ENCODE measurements at places on chromosomes 13 and 19.

DNA sequence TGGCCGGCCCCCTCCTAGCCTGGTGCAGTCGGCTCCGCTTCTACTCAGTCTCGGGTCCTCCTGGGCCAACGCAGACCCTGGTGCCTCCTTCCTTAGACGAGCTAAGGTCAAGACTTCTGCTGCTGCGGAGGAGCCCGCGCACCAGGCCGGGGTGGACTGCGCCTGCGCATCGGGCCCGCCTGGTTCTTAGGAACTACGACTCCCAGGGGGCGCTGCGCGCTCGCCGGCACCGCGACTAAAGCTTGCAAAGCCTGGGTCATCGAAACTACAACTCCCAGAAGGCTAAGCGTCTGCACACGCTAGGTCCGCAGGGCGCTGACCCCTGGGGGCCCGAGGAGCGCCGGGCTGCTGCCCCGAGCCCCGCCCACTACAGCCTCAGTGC lies at the start of gene ZNF835:
ZNF835 (minus strand) TSS at position 145 of the 382 bp plus-strand sequence. CDS start 6,559 bp downstream, outside the sequence.
- DNase-seq, result peak; percentile 44

DNA sequence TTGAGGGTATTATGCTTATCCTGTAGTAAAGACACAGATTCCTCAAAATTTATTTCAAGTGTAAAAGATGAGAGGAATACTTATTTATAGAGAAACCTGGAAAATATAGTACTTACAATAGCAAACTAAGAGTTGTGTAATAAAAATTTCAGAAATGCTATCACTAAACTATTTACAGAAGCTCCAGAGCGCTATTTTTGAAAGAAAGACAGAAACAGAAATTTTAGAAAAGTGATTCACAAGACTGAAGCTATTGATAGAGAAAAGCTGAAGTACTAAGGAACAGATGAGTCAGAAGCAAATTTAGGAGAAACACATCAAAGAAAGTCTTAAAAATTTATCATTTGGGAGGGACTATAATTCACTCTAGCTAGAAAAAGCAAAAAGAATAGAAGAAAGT lies 1174.2 kb downstream of the DIAPH3 start:
- DNase-seq, result no peak

DNA sequence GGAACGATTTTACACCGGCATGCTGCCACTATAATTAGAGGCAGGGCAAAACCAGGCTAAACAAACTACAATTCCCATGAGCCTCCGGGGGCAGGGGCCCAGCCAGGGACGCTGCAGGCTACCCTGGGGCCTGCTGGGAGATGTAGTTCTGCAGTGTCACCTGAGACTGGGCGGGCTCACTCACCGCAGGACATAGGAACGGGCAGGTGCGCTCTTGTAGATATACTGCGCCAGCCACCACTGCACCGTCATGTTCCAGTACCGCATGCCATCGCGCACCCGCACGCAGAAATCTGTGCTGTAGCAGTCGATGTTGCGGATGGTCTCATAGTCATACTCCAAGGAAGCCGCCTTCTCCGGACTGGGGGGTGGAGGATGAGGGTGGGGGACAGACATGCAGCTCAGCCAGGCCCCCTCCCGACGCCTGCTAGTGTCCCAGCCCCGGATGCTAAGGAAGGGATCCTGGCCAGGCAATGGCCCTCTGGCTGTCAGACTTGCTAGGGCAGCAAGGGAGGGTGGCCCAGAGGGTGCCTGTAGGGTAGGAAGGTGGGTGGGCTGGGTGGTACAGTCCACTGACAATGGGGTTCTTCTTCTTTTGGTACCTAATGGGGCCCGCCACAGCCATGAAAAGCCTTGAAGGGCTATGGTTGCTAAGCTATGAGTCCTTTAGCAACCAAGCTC lies 5.8 kb upstream of the TMC4 start:
- no peak for DNase-seq

DNA sequence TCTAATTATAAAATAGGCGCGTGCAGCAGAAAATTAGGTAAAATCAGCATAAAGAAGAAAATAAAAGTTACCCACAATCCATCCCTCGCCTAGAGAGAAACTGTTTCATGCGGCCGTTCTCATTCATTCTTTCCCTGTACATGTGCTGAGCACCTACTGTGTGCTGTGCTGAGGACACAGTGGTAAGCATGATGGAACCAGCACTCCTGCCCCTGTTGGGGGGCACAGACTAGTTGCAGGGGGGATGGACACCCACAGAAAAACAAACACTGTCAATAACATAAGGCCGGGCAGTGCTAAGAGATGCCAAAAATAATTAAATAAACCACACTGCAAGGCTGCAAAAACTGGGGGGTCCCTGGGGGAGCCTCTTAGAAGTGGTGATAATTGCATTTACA lies 43.3 kb downstream of the PTPRS start:
- no peak for DNase-seq

- DNase-seq, result no peak
Observed at GRCh38 chr19:1046117-1046626, 6.3 kb downstream of the ABCA7 start.

DNA sequence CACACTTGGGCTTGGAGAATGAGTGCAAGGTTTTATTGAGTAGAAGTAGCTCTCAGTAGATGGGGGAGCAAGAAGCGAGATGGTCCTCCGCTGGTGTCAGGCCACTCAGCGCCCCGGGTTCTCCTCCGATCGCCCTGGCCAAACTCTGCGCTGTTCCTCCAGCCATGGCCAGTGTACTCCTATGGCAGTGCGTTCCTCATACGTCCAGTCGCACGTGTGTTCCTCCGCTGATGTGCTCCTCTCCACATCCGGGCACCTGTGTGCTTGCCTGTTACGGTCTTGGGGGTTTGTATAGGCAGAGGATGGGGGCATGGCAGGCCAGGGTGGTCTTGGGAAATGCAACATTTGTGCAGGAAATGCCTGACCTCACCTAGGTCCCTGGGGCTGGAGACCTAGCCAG lies 1899.4 kb downstream of the PCDH9 start:
- DNase-seq, result no peak

DNA sequence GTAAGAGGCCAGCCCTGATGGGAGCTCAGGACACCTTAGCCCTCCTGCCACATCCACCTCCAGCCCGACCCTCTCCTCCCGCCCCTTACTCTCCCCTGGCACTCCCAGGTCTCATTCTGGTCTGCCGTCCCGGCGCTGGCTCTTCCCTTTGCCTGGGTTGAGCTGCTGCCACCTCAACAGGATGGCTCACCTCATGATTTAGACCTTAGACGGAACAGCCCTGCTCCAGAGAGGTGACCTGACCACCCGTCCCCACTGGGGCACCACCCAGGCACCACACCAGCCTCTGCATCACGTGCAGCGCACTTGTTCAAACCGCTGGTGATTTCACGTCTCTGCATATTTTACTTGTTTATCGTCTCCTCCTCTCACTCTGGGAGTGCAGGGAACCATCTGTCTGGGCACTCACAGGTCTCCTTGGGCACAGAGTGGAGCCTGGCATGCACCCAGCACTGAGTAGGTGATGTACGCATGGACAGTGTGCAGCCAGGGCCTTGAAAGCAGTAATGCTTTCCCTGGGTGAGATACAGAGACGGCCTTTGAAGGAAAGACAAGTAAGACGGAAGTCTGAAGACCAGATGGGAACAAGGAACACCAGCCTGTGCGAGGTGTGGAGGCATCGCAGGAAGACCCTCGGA lies 183.1 kb downstream of the KATNAL1 start:
- no peak for DNase-seq

DNA sequence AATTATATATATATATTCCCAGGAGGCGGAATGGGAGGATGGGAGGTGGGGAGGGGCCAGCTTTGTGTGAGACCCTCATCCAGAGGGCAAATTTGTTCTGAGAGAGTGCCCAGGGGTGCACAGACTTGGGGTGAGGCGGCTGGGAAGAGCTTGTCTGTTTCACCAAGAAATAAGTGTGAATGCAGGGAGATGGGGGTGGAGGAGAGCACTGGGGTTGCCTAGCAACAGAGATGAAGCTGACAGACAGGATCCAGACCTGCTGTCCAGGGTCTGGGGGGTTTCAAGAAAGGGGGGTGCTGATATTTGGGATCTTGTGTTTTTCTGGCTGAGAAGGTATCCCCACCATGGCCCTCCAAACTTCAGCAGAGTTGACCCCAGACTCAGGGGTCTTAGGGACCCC lies 18.6 kb upstream of the TNFAIP8L1 start:
- DNase-seq, result no peak

DNA sequence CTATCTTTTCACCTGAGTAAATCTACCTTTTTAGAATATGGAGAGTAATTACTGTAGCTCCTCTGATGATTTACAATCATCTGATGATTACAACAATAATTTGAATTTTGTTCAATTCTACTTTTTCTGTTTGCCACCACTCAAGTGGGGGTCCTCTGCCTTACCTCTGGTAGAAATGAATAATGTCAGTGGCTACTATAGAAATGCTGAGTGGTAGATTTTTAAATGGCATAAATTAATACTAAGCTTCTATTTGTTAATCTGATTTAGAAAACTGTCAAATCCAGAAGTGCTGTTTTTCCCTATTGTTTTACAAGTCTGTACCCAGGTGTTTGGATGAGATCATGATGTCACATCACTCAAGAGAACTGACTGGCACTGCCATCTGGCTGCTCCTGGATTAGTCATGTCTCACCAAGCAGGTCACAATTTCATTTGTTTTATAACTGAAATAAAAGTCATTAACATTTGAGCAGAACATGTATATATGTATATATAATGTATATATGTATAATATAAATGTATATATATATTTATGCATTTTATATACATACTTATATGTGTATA lies 494.8 kb downstream of the TBC1D4 start:
- no peak for DNase-seq

DNA sequence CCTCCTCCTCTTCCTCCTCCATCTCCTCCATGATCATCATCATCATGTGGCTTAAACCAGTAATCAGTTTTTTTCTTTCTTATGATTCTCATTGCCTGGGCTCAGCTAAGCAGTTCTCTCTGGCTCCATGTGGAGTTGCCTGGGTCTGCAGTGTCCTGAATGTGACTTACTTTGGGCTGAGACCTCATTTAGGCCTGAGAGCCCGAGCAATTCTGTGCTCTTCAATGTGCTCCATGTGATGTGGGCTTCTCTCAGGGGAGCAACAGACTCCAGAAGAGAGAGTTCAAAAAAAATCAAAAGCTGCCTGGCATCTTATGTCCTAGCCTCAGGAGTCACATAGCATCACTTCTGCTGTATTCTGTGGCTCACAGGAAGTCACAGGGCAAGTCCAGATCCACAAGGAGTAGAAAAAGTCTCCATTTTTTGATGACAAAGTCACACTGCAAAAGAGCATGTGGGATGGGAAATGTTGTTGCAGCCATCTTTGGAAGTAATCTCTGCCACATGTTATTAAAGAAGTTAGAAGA lies 128.7 kb downstream of the MAB21L1 start:
- DNase-seq, result no peak

DNA sequence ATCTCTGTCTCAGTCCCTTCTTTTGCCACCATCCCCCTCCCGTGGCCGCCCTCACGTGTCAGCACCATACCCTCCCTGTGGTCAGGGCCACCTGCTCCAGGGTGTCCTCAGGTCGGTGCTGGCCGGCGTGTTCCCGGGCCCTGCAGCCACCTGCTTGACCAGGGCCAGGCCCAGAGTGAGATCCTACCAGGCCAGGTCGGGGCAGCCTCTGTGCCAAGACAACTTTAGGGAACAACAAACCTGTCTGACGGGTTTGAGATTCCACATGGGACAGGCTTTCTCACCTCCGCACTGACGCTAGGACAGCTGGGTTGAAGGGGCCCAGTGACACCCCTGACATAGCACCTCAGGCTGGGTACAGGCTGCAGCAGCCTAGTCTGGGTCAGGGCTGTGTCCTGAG lies 7.5 kb upstream of the SBNO2 start:
- DNase-seq, result no peak

- no peak for DNase-seq
Observed at GRCh38 chr19:497491-497868, 1.2 kb downstream of the MADCAM1 start.

DNA sequence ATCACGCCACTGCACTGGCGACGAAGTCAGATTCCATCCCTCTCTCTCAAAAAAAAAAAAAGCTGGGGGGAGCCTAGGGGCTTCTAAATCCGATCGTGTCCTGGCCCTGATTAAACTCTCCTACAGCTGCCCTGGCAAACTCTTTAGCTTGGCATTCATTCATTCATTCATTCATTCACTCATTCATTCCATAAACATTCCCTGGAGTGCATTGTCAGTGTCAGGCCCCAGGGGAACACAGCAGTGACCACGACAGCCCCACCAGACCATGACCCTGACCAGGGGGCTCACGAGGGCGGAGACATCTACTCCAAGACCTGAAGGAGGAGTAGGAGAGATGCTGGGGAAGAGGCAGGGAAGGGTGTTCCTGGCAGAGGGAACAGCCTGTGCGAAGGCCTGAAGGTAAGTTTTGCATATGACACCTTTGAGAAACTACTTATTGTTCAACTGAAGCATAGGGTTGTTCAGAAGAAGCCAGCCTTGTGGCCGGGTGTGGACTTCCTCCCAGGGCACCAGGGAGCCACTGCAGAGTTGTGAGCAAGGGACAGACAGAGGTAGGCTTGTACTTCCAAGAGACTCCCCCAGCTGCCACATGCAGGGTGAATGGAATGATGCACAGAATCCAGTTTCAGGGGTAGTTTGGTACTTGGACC lies 24.5 kb downstream of the CEACAM16 start:
- DNase-seq, result no peak

- no peak for DNase-seq
Observed at GRCh38 chr13:73776151-73776785, 357.9 kb downstream of the KLF12 start.

- DNase-seq, result no peak
Observed at GRCh38 chr19:51676566-51677083, 16.5 kb upstream of the SPACA6 start.

- no peak for DNase-seq
Observed at GRCh38 chr19:3054972-3055740, 7.1 kb downstream of the TLE5 start.

DNA sequence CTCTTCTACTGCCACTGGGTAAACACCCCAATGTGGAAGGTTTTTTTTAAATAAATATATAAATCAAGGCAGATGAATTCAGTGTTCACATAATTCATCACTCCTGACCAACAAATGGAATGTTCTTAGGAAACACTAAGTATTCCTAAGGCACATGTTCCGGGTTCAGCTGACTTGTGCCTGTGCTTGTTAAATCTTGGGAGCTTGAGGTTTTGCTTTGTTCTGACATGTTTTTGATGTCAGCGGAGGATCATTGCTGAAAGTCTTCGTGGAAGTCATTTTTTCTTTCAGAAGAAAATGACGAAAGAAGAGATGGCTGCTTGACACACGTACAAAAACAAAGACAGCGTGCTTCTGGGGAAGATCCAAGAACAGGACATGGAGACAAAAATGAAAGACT lies 185.8 kb downstream of the MZT1 start:
- DNase-seq, result no peak

GRCh38 chr13:110045202-110045601 lies 258.8 kb upstream of the IRS2 start:
- no peak for DNase-seq

DNA sequence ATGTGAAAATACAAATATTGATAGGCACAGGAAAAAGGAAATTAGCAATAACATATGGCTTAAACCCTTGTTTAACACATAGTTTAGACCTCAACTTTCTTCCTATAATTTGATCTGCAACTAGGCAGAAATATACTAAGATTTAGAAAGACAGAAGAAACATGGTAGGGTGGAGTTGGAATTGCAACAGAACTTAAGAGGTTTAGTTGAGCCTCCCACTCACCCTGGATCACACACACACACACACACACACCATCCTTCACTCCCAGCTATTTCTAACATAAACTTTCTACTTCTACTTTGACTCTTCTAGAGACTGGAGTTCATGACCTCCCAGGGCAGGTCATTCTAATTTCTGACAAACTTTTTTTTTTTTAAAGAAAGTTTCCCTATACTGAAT lies 47.4 kb downstream of the FLT3 start:
- no peak for DNase-seq
